ENCODE measurements at places on chromosomes 13 and 19.

GRCh38 chr13:77386880-77387606 is 60.1 kb upstream of the MYCBP2 start:
- DNase-seq, result no peak

- no peak for DNase-seq
Measured at GRCh38 chr13:78046331-78046730, 127.7 kb upstream of the EDNRB start.

DNA sequence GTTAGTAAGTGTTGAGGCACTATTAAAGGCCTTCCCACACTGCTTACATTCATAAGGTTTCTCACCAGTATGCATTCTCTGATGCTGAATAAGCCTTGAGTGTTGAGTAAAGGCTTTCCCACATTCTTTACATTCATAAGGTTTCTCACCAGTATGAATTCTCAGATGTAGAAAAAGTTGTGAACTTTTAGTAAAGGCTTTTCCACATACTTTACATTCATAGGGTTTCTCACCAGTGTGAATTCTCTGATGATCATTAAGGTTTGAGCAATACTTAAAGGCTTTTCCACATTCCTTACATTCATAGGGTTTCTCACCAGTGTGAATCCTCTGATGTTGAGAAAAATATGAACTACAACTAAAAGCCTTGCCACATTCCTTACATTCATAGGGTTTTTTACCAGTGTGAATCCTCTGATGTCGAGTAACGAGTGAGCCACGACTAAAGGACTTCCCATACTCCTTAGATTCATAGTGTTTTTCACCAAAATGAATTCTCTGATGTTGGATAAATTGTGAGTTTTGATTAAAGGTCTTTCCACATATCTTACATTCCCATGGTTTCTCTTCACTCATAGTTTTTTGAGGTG is 24.2 kb downstream of the ZNF829 start:
- no peak for DNase-seq

- DNase-seq, result no peak
Measured at GRCh38 chr13:91074091-91074490, 273.4 kb upstream of the MIR17HG start.

DNA sequence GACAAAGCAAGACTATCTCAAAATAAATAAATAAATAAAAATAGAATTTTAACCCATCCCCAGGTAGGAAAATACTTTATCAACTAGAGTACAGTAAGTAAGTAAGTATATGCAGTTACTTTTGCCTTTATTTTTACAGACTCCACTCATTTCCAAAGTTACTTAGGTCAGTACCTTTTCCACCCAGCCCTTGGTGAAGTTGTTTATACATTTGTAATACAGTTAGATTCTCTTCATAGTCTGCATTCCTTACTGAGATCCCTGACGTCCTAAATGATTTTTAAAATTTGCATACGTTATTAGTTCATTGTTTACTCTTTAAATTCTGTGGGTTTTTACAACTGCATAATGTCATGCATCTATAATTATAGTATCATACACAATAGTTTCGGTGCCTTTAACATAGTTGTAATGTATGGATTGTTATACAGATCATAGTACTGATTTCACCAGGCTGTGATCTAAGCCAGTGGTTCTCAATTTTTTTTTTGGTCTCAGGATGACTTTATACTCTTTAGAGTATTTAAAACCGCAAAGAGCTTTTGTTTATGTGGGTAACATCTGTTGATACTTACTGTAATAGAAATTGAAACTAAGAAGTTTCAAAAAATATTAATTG is 10.4 kb downstream of the SETDB2 start:
- DNase-seq, result no peak

- DNase-seq, result peak; percentile 48
Measured at GRCh38 chr13:19713186-19713965, 69.4 kb downstream of the PSPC1 start.

DNA sequence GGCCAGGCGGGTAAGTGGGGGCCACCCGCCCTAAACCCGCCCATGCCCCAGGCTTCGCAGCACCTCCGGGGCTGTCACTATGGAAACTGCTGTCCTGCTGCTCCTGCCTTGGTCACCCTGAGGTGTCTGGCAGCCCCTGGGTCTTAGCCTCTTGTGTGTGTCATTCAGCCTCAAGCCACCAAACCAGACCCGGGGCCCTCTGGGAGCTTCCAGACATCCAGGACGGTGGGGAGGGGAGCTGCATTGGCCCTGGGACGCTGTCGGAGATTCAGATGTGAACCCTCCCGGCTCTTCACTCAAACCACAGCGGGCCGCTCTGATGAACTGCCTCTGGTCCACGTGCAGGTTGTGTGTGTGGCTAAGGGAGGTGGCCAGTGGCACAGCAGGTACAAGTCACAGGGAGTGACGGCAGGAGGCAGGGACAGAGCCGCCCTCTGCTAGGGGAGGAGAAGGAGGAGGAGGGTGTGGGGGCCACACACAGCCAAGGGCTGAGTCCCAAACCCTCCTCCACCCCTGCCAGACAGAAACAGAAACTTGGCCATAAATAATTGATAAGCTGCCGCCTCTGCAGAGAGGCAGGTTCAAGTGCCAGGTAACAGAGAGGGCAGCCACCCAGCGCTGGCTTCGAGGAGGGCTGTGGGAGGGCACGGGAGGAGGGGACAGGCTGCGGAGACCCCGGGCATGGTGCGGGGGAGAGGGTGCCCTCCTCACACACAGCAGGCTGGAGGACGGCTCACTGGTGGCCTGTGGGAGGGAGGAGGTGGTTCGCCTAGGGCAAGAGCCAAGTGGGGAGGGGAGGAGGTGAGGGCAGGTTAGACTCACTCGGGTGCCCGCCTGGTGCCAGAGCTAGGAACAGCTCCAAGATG is 8.0 kb downstream of the NANOS3 start:
- DNase-seq, result no peak

GRCh38 chr19:31349160-31349881 is at the start of gene TSHZ3:
TSHZ3 (minus strand) TSS chr19:31349436; CDS start chr19:31349219, 217 bp downstream.
- no peak for DNase-seq

DNA sequence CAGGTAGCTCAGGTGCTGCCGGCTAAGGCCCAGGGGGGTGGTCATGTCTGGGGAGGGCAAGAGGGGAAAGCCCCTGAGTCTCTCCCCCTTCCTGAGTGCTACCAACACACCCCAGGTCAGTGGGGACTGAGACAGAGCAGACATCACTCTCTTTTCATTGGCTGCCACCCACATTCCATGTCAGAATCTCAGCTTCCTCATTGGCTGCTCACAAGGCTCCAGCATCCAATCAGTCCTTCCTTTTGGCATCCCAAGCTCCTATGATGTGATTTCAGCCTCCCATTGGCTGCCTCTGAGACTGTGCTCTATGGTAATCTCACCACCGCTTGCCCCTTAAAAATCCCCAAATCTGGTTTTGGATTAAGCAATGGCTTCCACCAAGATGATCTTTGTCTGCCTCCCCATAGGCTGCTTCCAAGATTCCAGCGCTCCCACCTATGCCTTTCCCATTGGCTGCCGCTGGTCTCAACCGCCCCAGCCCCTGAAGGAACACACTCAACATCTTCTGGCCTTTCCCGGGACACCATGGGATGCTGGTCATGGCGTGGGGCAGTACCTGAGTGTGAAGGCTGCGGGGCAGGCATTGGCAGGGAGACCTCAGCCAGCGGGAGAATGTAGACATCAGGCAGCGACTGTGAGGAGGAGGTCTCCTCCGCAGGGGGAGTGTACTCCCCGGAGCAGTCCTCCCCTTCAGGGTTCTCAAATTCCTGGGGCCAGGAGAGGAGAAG is 2.0 kb downstream of the LMTK3 start:
- no peak for DNase-seq

DNA sequence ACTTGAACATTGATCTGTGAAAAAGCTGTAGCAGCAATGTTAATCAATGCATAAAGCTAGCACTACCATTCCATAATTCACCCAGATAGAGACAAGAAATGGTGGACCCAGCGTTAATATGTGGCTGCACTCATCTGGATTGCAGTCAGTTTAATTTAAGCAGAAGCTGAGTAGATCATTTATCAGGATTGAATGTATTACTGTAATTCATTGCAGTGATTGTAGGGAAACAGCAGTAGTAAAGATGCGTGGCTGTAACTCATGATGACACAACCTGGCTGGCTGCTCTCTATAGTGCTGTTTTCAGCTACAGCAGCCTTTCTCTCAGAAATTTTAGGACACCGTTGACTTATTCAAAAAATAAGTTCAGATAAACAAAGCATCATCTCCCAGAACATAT is 499.5 kb upstream of the SLITRK6 start:
- no peak for DNase-seq

GRCh38 chr13:46642254-46642653 is 89.3 kb downstream of the LRCH1 start:
- no peak for DNase-seq

GRCh38 chr13:52399708-52400107 is 6.3 kb downstream of the THSD1 start:
- no peak for DNase-seq

DNA sequence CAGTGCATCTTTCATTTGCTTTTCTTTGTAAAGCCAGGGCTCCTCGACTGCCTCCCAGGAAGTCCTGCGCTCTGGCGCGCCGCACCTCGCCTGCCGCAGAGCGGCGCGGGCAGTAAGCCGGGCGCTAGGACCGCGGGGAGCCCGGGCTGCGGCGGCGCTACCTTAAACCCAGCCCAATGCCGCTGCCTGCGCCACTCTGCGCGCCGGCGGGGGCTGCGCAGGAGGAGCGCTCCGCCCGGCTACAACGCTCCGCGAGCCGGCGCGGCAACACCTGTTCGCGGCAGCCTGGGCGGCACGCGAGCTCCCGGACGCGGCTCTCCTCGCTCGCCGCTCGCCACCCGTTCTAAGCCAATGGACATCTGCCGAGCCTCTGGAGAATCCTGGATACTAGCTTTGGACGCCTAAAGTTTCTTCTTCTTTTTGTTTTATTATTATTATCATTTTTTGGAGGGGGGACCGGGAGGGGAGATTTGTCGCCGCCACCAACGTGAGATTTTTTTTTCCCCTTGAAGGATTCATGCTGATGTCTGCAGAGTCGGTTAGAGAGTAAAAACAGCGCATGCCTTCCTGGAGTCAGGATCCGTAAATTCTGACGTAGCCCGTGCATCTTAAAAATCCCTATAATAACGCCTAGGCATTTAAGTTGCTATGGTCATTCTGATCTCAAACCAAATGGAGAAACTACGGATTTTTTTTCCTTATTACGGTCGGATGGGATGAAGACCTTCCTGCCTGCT is at the start of gene FGF9:
FGF9 (plus strand) TSS at position 191 of the 737 bp plus-strand sequence. CDS start 840 bp downstream, outside the sequence.
- DNase-seq, result no peak

DNA sequence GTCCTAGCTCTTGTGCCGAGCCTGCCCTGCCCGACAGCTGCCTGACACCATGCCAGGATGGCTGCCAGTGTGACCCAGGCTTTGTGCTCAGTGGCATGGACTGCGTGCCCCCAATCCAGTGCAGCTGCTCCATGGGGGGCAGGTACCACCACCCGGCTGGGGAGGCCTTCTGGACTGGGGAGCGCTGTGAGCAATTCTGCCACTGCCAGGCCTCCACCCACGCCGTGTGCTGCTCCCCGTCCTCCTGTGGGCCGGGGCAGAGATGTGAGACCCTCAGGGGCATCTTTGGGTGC is 9.4 kb upstream of the FXYD3 start:
- DNase-seq, result no peak

- DNase-seq, result no peak
Measured at GRCh38 chr13:51635137-51635878, 51.0 kb downstream of the WDFY2 start.

DNA sequence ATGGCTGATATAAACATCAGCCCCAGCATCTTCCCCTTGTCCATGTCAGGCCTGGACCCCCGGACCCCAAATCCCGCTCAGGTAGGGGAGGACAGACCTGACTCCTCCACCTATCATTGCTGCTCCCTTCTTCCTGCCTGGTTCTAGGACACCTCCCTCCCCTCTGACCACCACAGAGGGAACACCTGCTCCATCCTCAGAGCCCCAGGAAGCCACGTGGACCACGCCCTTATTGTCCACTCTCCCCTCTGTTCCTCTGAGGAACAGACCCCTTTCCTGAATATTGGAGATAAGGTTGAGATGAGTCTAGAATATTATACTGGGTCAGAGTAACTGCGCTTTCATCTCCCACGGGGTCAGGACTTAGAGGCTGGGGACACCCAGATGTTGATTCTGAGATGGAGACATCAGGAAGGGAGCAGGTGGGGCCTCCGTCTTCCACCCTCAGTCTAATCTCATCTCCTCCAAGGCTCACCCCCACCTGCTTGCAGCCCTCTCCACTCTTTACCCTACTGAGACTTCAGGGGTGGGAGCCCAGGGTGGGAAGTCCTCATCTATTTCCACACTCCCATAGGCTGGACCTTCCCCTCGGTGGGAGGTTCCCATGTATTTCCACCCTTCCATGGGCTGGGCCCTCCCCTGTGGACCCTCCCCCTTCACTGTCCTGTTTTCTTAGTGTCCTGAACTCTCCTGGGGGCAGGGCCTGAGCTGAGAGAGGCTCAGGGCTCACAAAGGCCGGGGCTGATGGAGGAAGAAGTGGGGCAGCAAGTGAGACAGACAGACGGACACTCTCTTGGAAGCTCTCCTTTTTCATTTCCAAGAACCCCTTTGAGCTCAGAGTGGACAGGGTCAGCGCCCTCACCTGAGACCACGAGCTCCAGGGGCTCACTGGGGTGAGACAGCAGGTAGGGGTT is 2.7 kb downstream of the LILRA4 start:
- DNase-seq, result no peak

GRCh38 chr19:34461375-34462100 is 20.0 kb upstream of the WTIP start:
- no peak for DNase-seq

Measured in glomerular endothelial cell (primary cell).